NT2/D1 (cell line): ENCODE measurements at places on chromosomes 6 and 20.

GRCh38 chr20:14214046-14214445, 123.4 kb downstream of the FLRT3 start:
- no peak for DNase-seq

GRCh38 chr6:31305703-31306219, 33.9 kb upstream of the HLA-C start:
- DNase-seq, result no peak

DNA sequence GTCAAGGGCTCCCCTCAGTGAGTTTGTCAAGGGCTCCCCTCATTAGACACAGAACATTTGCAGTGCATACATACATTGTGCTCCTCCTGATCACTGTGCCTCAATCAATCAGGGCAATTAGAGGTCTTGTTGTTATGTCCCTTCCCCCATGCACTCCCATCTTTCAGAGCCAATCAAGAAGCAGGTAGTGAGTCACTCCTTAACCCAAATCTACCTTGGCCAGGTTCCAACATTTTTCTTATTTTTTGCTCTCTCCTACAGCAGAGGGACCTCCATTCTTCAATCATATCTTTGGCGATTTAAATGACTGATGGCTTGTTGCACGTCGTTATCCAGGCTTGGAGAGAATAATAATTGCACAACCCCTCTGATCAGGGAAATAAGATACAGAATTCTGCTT, 409.9 kb upstream of the SPTLC3 start:
- DNase-seq, result no peak

GRCh38 chr6:12804952-12805645, 88.5 kb downstream of the PHACTR1 start:
- no peak for DNase-seq

DNA sequence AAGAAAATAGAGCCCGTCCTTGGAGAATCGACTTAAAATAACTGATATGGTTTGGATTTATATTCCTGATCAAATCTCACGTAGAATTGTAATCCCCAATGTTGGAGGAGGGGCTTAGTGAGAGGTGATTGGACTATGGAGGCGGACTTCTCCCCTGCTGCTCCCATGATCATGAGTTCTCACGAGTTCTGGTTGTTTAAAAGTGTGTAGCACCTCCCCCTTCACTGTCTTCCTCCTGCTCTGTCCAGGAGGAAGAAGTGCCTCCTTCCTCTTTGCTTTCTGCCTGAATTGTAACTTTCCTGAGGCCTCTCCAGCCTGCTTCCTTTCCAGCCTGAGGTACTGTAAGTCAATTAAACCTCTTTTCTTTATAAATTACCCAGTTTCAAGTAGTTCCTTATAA, 529.2 kb downstream of the HAO1 start:
- no peak for DNase-seq

DNA sequence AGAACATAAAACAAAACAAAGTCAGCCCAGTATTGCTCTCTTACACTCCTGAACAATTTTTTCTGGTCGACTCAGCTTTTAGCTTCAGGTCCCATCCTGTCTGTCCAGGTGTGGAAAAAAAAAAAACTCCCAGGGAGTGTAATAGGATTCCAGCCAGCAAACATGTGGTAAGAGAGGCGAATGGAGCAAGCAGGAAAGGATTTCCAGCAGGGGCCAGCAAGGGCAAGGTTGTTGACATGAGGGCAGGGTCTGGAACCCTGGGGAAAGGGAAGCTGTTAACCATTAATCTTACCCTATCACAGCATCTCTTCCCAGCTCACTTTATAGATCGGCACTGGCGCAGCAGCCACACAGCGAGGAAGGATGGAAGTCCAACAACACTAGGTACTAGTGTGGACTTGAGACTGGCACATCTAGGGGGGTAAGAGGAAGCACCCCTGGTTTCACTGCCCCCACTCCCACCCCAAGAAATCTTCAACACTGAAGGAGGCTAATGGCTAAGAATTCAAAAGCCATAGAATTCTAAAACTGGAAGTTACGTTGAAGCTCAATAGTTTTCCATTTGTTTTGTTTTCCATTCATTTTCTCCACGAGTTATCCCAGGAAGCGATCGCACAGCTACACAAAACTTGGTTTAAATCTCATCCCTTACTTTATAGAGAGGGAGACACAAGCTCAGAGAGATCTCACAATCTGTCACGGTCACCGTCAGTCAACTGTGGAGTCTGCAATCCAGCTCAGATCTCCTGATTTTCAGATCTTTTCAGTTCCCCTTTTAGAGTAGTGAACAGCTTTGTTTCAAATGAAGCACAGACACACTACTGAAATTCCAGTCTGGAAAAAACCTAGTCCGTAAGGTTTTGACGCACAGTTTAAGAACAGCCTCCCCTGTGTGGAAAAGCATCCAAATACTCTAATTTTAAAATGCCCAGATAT, 53.3 kb downstream of the SLC22A23 start:
- no peak for DNase-seq

- DNase-seq, result no peak
These were observed 94.0 kb downstream of the ZMYND8 start for GRCh38 chr20:47262365-47263013.

GRCh38 chr6:125699591-125699990, 49.8 kb upstream of the HEY2 start:
- DNase-seq, result no peak
